NCI-H1417 treated with DMSO at 0.1 percent for 48 hours (cell line): ENCODE measurements at places on chromosomes 5 and 9.

- no peak for DNase-seq
These were observed 106.1 kb upstream of the FER start for GRCh38 chr5:108641596-108641995.

- no peak for DNase-seq
These were observed 10.0 kb upstream of the FGF18 start for GRCh38 chr5:171409164-171410136.

- DNase-seq: no peak
These were observed 47.3 kb downstream of the WNK2 start for GRCh38 chr9:93231121-93231694.

DNA sequence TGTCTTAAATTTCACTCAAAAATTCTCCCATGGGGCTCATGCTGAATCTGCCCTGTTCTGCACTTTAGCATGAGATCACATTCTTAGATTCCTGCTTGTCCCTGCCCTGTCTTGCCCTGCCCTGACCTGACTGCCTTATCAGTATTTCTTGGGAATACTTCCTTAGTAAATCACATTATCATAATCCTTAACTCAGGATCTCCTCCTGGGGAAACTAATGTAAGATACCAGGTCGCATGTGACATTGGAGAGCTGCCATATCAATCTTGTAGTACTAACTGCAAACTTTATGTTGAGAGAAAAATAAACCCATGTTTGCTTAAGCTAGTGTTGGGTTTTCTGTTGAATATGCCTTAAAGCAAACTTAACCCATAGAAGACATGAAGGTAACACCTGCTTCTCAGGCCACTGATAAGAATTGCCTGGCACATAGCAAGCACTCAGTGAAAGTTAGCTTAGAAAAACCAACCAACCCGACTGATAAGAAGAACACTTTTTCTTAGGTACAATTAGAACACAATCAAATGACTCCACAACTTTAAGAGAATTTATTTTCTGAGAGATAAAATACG, 53.3 kb downstream of the IL33 start:
- no peak for DNase-seq

DNA sequence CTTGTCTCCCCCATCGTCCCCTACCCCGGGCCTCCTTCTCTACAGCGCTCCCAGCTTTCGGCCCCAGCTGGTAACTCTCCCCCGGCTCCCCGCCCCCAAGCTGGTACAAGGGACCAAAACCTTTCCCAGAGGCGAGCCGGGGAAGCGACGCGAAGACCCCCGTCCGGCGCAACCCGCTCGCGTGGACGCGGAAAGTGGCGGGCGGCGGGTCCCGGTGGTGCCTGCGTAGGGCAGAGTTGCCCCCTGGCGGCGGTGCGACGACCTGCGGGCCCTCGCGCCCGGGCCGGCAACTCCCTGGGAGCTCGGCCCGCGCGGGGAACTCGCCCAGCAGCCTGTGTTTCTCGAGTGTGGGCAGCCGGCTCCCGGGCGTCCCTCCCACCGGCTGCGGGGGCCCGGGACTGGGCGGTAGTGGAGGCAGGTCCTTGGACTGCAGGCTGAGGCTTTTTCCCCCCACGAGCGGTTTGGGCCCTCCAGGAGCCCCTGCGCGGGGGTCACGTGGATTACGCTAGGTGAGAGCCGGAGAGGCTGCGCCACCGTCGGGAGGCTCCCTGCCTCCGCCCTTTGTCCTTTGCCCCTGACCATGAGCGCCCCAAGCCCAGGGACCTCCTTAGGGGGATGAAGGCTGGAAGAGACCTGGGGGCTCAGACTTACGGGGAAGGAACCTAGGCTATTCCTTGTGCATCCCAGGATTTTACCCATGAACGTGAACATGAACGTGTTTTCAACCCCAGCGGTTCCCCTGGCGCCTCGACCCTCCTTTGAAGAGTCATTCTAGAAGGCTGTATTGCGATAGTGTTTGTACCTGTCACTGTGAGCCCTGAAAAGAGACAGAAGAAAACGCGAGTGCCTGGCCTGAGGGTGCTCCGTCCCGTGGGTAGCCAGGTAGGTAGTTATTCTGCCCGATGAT, 2.9 kb upstream of the FOXD1 start:
- DNase-seq: no peak

- no peak for DNase-seq
These were observed 5.1 kb downstream of the GRK6 start for GRCh38 chr5:177431317-177432142.

GRCh38 chr5:120463991-120464626, at the start of gene PRR16:
Gene PRR16, plus strand, starts transcription at chr5:120464300.
- no peak for DNase-seq

GRCh38 chr5:124136609-124137008, 609.8 kb downstream of the ZNF608 start:
- DNase-seq: no peak

- no peak for DNase-seq
These were observed 324.3 kb downstream of the GABRG2 start for GRCh38 chr5:162391833-162392232.

- DNase-seq: no peak
These were observed 1033.4 kb downstream of the TLE4 start for GRCh38 chr9:80605129-80605528.

- no peak for DNase-seq
These were observed 255.5 kb downstream of the MAN2A1 start for GRCh38 chr5:109945097-109945678.

DNA sequence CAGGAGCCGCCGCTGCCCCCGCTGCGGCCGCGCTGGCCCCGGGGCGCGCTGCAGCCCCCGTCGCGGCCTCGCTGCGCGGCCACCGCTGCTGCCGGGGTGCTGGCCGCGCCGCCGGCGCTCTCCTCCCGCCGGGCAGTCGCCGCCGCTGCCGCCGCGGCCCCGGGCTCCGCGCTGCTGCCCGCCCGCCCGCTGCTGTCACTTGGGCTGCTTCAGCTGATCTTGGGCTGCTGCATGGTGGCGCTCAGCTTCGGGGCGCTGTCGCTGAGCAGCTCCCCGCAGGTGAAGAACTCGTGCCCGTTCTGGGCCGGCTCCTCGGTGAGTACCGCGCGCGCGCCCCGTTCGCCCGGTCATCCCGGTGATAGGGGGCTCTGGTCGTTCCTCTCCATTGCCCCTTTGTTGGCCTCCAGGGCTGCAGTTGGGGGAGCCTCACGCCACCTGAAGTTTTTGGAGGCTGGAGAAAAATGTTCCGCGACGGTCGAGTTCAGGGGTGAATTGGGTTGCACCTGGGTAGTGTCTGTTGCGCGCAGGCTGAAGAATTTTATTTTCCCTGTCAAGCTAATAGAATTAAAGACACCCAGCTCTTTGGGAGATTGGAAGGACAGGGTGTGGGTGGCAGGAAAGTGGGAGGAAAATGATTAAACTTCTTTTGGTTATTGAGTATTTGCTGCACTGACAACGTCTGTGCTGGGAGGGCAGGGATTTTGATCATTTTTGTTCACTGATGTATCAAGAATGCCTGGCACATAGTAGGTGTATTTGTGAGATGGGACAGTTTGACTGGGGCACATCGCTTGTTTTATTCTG, 596 bp downstream of the ENTREP1 start:
- DNase-seq: no peak

DNA sequence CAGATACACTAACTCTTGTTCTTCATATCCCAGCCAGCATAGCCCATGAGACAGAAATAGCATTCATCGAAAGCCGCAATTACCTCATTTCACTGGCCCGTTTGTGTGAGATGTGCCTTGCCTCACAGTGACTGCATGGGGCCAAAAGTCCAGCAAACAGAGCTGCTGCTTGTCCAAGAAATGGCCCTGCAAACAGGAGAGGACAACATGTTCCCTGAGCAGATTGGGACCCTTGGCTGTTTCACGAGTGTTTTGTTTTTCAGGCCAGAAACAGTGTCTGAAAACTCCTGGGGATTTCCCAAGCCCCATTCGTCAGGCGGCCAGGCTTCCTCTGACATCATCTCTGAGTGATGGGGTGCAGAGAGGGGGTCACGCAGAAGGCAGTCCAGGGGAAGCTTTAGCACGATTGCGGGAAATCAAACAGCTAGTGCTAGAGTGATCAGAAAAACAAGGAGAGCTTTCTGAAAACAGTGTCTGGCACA, 503.6 kb upstream of the PAPPA start:
- DNase-seq: no peak

- no peak for DNase-seq
These were observed 626.7 kb upstream of the ADAMTS16 start for GRCh38 chr5:4513381-4513780.

DNA sequence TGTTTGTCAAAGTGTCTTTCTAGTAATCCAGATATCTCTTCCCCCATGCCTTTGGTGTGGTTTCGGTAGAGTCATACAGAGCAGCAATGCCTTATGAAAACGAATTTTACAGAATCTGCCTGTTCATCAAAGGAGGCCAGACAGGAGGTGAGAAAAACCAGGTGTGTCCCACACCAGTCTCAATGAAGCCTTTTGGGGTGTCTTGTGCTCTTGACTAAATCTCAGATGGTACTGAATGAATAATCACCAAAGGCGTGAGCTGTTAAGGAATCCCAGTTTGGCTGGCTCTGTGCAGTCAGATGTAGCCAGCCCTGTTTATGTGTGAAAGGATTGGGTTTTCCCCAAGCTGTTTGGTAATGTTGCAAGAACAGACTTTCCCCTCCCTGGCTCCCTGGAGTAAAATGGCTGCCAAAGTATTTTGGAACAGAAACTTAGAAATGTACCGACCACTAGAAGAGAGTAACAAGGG, 70.8 kb upstream of the CDKN2B start:
- no peak for DNase-seq

- DNase-seq: no peak
These were observed 285.7 kb upstream of the POU5F2 start for GRCh38 chr5:94027145-94027544.

- DNase-seq: no peak
These were observed 349.9 kb upstream of the CCNH start for GRCh38 chr5:87762631-87763030.

DNA sequence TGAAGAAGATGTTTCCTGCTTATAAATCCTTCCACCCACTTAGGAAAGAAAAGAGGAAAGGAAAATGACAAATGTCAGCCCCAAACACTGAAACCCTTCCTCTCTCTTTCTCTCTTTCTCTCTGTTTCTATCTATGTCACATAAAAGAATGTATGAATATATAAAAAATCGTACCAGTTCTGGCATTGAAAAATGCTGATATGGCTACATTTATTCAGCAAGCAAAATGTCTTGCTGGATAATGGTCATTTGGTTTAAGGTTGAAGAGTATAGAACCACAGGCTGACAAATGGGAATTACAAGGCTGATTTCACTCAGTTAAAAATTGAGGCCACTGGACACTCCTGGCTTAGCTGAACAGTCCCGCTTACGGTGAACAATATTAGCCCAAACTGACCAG, 335.9 kb downstream of the PARP8 start:
- DNase-seq: no peak

- DNase-seq: no peak
These were observed 80.8 kb downstream of the MAPKAP1 start for GRCh38 chr9:125626187-125626586.

DNA sequence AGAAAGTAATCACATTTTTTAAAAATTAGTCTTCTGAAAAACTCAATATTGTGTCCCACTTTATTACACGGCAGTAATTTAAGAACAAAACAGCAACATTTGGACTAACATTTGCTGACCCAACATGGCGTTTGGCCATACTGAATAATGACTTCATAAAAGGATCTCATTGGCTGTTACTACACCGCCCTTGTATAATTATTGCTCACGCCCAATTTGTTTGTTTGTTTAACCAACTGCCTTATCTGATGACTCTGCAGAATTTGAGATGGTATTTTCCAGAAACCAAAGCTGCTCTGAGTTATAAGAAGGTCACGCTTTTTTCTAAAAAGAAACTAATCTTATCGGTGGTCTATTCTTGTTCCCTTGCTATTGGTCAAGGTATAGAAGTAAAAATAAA, 200.2 kb upstream of the TARS1 start:
- no peak for DNase-seq

GRCh38 chr5:65366655-65367054, 115.1 kb downstream of the ADAMTS6 start:
- DNase-seq: no peak

- no peak for DNase-seq
These were observed 15.7 kb upstream of the BTF3 start for GRCh38 chr5:73482383-73483136.

GRCh38 chr5:90897618-90898017, 339.0 kb downstream of the ADGRV1 start:
- DNase-seq: no peak

- DNase-seq: no peak
These were observed 125.2 kb downstream of the FSTL4 start for GRCh38 chr5:133487093-133487492.

DNA sequence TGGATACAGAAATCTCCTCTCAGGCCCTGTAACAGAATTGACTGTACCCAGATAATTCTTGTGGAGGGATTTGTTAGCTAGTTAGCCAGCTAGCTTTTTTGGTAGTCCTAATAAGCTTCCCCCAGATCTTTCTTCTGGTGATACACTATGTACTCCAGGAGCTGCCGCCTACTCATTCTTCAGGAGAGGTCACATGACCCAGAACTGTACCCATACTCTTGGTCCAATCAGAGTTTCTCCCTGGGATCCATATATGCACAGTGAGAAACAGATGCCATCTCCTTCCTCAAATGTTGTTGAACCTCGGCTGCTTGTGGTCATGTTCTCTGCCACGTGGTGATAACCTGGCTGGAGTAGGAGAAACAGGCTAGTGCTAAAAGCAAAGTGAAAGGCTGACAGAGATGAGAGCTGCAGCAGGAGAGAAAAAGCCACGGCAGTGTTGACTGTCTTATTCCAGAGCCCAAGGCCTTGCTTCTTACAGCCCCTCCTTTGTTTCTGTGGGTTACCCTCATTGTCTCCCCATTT, 123.0 kb upstream of the RFX3 start:
- no peak for DNase-seq

- no peak for DNase-seq
These were observed 69.1 kb upstream of the PTCH1 start for GRCh38 chr9:95585824-95586223.

- no peak for DNase-seq
These were observed 317 bp downstream of the DPP7 start for GRCh38 chr9:137114220-137114612.

GRCh38 chr9:118563677-118564076, 805.6 kb downstream of the BRINP1 start:
- no peak for DNase-seq

GRCh38 chr5:75608870-75609269, 2.4 kb upstream of the ANKDD1B start:
- no peak for DNase-seq

DNA sequence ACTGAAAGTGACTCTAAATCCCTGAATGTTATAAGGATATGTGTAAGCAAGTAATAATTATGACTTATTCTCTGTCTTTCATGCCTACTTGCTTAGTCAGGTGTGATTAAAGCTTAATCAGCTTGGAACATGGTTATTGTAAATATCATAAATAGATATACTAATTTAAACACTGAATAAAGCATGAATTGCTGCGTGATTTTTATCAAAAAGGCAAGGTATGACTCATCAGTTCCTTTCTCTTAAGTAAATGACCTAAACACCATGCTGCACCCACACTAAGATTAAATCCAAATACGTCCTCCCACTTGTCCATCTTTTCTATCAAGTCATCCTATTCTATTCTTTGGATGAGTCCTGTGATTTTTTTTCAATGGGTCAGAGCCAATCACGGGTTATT, 124.6 kb upstream of the MTAP start:
- no peak for DNase-seq

DNA sequence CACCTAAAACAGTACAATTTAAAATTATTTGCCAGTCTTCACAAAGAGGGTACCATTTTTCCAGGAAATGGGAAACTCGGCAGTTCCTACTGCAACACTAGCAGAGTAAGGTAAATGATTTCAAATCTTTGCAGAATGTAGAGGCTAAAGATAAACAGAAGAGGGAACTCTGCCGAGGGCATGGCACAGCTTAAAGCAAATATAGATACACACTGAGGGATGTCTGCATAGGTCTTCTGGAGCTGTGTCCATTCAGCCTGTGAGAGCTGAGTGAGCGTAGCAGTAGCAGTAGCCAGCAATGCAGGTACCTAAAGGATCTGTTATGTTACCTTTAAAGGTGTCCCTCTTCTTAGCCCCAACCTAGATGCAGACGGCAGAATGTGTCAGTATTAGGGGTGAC, 17.5 kb downstream of the CDKL3 start:
- DNase-seq: no peak
